Hematopoietic multipotent progenitor cell (in vitro differentiated cells): ENCODE measurements at places on chromosomes 1 and 21. TPM values are rescaled to one million over a fixed set of nuclear protein-coding genes. Genes with fewer than 3 reads are reported as not detected.

The ENSA gene
- 83.7 TPM for total RNA-seq

The CACNA1S gene
- not detected for total RNA-seq

- no peak for DNase-seq
These were observed 100.9 kb downstream of the DDX20 start for GRCh38 chr1:111856411-111857185.

DNA sequence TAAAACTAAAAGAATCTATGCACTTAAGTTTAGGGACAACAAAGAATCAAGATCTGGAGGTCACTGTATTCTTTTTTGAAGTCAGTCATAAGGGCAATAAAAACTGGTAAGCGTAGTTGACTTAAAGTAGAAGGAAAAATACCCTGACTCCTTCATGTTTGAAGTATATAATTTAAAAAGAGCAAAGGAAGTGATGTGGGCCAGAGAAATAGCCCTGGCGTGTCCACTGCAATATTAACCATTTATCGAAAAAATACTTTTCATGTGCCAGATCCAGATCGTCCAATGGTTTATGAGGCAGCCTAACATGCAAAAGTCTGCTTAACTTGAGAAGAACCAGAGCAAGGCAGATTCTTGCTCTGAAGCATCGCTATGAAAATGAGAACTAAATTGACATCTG is 162.0 kb downstream of the COQ8A start:
- DNase-seq = no peak

DNA sequence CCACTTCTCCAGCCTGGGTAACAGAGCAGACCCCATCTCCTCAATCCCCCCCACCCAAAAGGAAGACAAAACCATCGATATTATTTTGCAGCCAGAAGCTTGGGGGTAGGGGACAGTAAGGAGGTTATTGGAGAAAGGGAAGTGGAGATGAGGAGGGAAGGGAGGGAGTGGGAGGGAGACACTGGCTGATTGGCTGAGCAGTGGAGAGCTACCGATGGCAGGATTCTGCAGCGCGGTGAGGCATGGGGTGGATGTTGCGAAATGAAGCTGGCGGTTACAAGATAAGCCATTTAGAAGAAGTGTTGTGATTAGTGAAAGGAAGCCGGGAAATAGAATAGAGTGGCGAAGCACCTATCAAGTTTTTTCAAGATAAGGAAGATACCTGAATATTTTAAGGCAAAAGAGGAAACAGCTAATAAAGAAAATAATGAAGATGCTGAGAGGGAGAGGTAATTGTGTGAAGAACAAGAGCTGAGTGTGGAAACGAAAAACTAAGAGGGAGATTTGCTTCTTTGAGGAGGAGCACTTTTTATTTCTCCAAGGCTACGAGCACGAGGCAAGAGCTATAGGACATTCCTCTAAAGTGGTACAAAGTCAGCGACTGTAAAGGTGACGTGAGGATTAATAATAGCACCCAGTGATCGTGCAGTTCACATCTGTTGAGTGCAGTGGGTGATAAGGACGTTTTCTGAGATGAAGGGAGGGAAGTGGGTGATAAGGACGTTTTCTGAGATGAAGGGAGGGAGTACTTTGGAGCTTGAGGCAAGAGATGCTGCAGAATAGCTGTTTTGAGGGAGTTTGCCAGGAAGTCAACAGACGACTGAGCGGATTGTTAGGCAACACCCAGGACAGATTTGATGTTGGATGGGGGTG is 103.2 kb upstream of the KIF26B start:
- peak; percentile 77 for DNase-seq
